ENCODE measurements at places on chromosomes 4 and X.

DNA sequence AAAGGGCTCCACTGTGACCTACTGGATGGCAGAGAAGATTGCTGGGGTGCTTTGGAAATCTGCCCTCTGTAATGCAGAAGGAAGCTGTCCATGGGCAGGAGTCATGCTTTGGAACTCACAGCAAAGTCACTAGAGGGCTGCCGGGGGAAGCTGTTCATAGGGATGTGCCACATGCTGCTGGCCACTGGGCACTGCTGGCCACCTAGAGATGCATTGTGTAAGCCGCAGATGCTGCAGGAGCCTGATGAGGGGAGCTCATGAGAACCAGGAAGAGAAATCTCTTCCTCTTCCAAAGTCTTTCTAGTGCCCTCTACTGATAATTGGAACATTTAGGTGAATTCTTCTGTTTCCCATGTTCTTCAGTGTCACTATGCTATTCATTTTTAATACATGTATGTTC lies 31.2 kb upstream of the UXT start:
- no peak for DNase-seq

GRCh38 chrX:16144420-16144819 lies 21.1 kb downstream of the GRPR start:
- DNase-seq, result no peak

DNA sequence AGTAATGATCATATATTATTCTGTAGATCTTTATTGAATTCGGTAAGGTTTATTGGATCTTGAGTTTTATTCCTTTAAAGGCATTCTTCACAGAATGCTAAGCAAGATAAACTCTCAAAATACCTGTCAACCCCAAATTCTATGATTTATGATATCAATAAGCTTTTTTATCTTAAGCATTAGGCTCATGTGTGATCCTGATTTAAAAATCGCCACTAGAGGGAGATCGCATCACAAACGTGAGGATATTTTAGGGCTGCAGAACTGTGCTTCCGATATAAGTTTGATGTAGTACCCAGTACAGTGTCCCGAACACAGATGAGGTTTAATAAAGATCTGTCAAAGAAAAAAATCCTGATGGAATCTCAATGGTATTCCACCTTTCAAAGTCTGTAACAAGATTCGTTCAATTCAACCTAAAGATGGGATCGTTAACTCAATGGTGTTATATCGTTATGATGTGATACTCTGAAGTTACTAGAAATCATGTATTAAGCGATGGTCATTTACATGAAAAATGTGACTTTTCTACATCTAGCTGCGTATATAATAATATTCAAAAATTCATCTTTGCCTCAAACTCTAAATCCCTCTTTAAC lies 169.0 kb downstream of the CORIN start:
- peak; percentile 31 for DNase-seq

GRCh38 chr4:3813151-3814052 lies 47.2 kb downstream of the ADRA2C start:
- no peak for DNase-seq

- no peak for DNase-seq
Observed at GRCh38 chrX:15116900-15117299, 153.0 kb downstream of the ASB9 start.

GRCh38 chrX:3362956-3363355 lies 16.5 kb upstream of the MXRA5 start:
- DNase-seq, result no peak

DNA sequence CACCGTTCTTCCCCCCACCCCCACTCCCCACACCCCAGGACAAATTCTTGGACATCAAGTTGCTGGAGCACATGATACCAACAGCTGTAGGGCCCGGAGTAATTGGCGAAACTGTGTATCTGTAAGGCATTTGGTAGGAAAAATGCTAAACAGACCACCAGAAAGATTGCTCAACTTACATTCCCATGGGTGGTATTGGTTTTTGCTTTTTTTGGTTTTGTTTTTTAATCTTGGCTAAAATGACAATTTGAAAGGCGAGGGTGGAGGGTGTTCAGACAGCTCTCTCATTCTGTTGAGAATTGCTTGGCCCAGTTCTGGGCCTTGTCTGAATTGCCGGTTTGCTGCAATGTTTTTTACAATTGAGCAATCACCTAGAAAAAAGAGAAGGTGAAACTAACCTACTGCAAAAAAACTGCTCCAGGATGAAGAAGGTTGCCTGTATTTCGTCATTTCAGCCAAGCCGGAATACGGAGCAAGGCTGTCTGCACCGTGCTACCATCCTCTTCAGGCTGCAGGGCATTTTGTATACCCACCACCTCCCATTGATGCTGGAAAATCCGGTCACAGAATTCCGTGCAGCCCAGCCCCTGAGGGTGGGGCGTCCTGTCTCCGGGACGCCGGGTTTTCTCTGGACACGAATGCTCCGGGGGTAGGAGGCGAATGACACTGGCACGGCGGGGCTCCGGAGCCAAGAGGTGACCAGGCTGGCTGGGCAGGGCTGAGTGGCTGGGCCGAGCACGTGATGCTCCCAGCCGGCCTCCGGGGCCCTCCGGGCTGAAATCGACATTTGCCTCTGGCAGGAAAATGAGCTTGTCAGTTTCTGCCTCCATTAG lies at the start of gene CLCN4:
CLCN4 (plus strand) TSS at position 777 of the 833 bp plus-strand sequence. CDS start 28,058 bp downstream, outside the sequence.
- DNase-seq, result no peak

DNA sequence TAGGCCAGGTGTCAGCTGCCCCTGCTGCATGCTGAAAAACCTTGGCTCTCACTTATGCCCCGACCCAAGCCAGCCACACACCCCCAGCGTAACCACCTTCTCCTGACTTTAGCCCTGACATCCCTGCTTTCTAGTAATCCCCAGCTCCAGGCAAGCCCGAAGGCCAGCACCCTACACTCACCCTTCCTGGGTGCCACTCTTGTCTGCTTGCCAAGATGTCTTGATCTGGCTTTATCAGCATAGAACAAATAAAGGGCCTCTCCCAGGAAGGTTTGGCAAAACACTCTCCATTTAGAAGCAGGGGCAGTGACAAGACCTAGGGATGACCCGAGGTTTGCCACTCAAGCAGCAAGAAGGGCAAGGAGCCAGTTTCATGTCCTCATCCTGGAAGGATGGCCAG lies 6.8 kb upstream of the MAP9 start:
- DNase-seq, result no peak

- DNase-seq, result no peak
Observed at GRCh38 chr4:177125656-177126055, 184.0 kb upstream of the NEIL3 start.

GRCh38 chr4:122917731-122918130 lies 4.7 kb downstream of the NUDT6 start:
- no peak for DNase-seq

GRCh38 chr4:185071236-185071811 lies 53.0 kb downstream of the HELT start:
- no peak for DNase-seq

- DNase-seq, result no peak
Observed at GRCh38 chrX:43885617-43886016, 3.4 kb upstream of the MAOB start.

- no peak for DNase-seq
Observed at GRCh38 chr4:96739101-96739500, 899.2 kb downstream of the PDHA2 start.

GRCh38 chr4:8911316-8912088 lies 39.9 kb upstream of the HMX1 start:
- no peak for DNase-seq

DNA sequence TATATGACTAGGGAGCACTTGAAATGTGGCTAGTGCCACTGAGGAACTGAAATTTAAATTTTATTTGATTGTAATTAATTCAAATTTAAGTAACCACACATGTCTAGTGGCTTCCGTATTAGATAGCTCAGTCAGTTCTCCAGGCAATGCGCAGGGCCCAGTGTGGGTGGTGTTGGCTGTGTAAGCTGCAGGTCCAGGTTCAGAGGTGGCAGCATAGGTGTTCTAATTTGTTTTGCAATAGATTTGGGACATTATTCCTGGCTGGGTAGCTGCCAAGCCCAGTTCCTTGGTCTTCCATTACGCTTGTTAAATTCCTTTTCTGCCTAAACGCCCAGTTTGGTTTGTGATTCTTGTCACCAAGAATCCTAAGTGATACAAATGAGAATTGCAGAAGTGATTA lies 79.5 kb downstream of the FAM184B start:
- DNase-seq, result no peak

DNA sequence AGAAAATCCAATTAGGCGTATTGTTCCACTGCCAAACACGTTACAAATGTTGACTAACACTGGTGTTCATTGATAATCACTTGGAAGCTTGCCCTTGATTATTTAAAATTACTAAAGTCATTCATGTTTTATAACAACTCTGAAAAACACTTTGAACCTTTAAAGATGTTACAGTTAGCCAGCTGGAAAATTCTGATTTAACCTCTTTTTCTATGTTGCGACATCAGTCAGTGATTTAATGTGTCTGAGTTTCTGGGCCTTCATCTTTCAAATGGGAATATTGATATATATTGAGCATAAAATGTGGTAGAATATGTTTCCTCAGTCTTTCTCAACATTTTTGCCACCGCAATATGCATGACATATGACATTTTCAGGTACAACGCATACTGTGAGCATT lies 274.1 kb upstream of the TENM3 start:
- no peak for DNase-seq

DNA sequence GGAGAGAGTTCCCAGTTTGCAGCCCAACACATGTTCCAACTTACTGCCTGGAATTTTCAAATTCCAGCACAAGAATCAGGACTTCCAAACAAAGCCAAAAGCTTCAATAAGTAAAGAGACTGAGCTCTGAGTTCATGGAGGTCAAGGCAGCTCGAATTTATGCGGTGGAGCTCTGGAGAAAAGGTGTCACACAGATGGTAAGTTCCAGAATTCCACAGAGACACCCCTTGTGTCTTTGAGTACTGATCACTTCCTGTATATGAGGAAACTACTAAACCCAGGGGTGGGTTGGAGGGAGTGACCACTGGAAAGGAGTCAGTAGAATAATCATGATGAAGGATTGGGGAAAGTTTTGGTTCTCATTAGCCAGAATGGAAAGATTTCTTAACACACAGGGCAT lies 118.5 kb upstream of the GUCY1A1 start:
- no peak for DNase-seq

DNA sequence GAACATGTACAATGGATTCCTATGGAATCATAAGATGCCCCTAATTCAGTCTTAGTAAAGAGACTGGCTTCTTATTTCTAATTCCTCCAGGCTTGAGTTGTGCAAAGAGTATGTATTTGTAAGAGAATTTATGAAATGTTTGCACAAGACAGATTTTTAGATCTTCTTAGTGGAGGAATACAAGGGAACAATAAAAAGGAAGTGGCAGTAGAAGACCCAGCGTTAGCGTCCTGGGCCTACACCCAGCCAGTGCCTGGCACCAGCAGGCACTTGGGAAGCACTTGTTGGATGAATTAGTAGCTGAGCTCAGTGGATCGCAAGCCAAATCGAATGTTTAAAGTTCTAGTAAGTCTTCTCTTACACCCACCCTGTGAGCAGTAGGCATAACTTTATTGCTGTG lies 157.4 kb downstream of the PTTG2 start:
- no peak for DNase-seq

- no peak for DNase-seq
Observed at GRCh38 chr4:78022517-78022916, 34.6 kb upstream of the FRAS1 start.

DNA sequence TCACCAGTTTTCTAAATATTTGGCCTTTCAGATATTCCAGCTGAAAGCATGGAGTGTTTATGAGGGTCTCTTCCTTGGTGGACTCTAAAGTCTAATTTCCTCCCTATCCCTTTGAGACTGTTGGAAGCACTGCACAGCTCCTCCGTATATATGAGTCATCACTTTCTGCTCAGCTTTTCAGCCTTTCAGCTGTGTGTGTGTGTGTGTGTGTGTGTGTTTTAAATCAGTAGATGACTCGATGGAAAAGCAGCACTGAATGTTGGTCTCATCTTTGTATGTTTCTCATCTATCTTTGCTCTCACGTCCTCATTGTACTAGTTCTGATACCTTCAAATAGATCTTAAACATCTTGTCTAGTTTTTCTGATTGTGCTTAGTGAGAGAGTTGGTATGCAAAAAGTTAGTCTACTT lies 81.6 kb downstream of the ZFX start:
- no peak for DNase-seq

DNA sequence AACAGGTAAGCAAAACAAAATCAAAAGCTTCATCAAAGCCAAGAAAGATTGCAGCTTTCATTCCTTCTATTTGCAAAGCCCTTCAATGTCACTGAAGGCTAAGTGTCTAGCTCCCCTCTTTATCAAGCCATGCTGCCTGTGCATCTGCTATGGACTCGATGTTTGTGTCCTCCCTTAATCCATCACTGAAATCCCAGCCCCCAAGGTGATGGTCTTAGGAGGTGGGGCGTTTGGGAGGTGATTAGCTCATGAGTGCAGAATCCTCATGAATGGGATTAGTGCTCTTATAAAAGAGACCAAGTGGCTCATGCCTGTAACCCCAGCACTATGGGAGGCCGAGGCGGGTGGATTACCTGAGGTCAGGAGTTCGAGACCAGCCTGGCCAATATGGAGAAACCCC lies 6.9 kb upstream of the TRIM2 start:
- DNase-seq, result no peak

DNA sequence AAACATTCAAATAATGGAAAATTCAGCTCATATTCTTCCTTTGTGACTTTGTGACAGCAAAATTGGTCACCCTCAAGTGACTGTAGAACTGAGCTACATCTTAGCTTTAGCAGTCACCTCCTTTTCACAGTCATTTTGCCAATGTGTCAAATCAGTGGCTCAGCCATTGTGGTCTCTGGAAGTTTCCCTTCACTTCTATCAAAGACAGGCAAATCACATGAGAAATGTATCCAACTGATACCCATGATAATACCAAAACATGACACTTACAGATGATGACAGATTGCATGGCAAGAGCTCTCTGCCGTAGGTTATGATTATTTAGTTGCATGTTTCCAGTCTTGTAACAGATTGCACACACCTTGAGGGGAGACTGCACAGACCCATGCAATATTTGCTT lies 549.8 kb upstream of the MAGEB2 start:
- no peak for DNase-seq

DNA sequence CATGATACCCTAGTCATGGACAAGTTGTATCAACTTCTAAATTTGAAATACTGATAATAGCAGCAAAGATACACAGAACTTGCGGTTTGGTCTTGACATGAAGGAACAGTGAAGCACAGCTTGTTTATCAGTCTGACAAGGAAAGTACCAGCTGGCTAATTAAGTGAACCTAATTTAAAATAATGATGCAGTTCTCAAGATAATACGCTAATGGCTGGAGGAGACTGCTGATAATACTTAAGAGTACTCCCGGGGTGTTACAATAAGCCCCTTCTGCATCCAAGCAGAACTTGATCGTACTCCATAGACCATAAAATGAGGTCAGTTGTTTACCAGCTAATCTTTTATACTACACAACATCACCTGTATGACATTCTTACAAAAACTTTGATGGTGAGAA lies 697.5 kb downstream of the FSTL5 start:
- no peak for DNase-seq

DNA sequence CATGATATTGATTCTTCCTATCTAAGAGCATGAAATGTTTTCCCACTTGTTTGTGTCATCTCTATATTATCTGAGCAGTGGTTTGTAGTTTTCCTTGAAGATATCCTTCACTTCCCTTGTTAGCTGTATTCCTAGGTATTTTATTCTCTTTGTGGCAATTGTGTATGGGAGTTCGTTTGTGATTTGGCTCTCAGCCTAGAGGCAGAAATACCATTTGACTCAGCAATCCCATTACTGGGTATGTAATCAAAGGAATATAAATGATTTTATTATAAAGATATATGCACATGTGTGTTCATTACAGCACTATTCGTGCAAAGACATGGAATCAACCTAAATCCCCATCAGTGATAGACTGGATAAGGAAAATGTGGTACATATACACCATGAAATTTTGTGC lies 172.7 kb upstream of the IL15 start:
- DNase-seq, result no peak

- no peak for DNase-seq
Observed at GRCh38 chrX:132664273-132664672, 175.4 kb upstream of the MBNL3 start.

- no peak for DNase-seq
Observed at GRCh38 chr4:38939165-38939564, 71.6 kb downstream of the FAM114A1 start.
